DMS79 treated with DMSO at 0.1 percent for 48 hours (cell line): ENCODE measurements at places on chromosomes 7 and 10.

GRCh38 chr7:100443096-100443840 is 7.0 kb upstream of the PPP1R35 start:
- DNase-seq, result no peak

GRCh38 chr7:99193527-99194220 is 14.2 kb downstream of the KPNA7 start:
- DNase-seq, result no peak

- peak; percentile 84 for DNase-seq
Observed at GRCh38 chr7:20241194-20241910, 24.2 kb upstream of the MACC1 start.

GRCh38 chr7:116173051-116174028 is 37.0 kb upstream of the TES start:
- DNase-seq, result peak; percentile 69

- DNase-seq, result no peak
Observed at GRCh38 chr10:29908962-29909361, 150.4 kb downstream of the JCAD start.

GRCh38 chr10:26697163-26697921 is at the start of gene PDSS1:
Gene PDSS1 (plus strand): TSS chr10:26697701. CDS start chr10:26697712, 11 bp downstream.
- DNase-seq, result peak; percentile 24

DNA sequence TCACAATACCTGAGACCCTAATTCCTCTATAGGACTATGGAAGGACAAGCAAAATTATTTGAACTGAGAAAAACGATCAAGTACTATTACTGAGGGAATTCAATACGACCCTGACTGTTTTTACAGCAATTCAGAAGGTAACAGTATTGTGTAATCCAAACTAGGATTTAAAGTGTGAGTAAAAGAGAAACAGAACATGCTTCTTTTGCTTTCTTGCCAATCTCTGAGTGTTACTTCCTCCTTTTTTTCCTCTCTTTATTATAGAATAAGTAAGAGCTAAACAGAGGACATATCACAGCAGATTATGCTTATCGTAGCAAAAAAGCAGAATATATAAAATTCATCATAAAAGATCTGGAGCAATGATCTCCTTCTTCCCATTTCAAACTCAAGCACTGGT is 292.1 kb downstream of the THSD7A start:
- no peak for DNase-seq

DNA sequence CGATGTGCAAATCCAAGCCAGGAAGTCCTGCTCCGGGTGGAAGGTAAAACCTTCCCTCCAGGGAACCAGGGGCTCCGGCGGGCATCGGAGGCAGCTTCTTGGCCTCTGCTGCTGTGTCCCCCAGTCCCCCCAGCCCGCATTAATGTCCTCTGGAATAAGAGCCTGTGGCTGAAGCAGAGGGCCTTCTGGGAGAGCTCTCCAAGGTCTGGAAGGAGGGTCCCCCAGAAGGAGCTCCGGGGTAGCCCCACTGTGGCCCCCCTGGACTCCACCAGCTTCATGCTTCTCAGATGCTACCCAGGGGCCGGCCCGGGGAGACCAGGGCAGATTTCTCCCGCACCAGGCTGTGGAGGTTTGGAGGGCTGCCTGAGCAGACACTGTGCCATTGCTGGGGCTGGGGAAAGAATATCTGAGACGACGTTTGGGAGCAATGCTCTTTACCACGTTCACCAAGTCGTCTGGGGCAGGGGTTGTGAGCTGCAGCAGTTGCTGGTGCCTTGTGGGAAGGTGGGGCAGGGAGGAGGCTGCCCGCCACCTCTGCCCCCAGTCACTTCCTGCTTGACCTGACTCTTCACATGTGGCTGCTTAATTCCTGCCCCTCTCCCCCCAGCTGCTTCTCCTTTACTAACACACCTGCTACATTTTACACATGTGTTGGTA is 8.3 kb downstream of the ZNF853 start:
- DNase-seq, result no peak

- DNase-seq, result no peak
Observed at GRCh38 chr7:82678716-82679115, 235.1 kb upstream of the CACNA2D1 start.

DNA sequence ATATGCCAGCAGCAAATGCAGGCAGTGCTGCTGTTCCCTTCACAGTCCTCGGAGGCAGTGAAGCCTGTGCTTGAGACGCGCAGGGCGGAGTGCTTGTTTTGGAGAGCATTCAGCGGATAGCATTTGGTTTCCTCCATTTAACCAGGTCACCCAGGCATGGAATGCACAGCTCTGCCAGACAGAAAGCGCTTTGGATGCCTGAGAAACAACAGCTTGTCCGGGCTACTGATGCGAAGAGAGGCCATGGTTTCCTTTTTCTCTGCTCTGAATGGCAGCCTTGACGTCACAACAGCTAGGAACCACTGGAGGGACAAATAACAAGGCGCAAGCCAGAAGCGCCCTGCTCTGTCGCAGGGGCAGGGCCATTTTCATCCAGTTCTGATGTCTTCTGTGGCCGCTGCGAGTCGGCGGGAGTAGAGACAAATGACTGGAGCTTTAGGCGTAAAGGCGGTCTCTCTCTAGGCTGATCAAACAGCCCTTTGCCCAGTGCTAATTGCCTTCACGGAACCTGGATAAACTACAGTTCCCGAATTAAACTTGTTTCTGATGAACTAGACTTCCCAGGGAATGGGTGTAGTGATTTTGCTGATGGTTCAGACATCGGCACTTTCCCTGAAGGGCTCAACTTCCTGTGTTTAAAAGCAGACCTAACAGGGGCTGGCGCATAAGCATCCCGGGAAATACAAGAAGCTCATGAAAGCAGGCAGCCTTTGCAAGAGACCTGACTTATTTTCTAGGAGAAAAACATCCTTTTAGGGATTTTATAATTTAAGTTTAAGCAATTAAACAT is 187.6 kb upstream of the KLF14 start:
- no peak for DNase-seq

GRCh38 chr7:83502636-83503035 is 146.3 kb downstream of the SEMA3E start:
- DNase-seq, result no peak

GRCh38 chr10:60801522-60801921 is 23.2 kb downstream of the CDK1 start:
- DNase-seq, result no peak

DNA sequence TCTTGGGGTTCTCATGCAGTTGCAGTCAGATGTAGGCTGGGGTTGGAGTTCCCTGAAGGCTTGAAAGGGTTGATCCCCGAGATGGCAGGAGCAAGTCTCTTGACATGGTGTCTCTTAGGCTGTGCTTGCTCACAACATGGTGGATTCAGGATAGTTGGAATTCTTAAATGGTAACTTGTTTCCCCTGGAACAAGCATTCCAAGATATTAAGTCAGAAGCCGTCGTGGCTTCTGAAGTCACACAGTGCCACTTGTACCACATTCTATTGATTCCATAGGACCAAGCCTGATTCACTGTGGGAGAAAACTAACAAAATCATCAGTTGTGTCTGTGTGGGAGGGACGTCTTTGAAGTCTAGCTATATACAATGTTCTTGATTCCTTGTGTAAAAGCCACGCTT is 3.5 kb upstream of the SLC35B4 start:
- no peak for DNase-seq

DNA sequence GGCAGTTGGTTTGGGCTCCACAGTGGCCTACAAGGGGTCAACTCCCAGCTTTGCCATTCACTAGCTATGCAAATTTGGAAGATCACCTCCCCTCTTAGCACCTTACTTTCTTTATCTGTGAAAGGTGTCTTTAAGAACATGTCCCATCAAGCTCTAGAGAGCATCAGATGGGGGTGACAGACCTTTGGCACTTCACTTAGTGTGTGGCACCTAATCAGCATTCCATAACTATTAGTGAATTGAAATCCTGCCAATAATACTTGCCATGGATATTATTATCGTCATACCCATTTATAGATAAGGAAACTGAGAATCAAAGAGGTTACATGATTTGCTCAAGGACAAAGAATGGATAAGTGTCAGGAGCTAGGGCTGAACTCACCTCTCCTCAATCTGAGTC is 51.9 kb downstream of the PLPP4 start:
- DNase-seq, result no peak

DNA sequence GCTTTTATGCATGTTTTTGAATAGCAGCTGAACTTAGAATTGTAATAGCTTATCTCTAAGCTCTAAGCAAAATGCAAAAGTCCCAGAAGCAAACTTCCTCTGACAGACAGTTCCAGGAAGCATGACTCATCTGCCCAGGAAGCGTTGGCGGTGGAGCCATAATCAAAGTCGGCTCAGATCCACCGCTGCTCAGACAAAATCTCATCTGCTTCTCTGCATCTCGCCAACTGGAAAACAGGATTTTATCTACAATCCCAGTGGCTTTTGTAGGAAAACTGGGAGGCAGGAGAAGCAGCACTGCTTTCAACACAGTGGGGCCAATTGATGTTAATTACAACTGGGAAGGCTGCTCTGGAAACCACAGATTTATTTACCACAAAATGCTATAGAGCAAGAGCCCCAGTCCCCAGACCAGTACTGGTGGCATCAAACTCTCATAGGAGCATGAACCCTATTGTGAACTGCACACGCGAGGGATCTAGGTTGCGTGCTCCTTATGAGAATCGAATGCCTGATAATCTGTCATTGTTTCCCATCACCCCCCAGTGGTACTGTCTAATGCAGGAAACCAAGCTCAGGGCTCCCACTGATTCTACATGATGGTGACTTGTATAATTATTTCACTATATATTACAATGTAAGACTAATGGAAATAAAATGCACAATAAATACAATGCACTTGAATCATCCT is 99.9 kb downstream of the CUBN start:
- DNase-seq, result no peak

DNA sequence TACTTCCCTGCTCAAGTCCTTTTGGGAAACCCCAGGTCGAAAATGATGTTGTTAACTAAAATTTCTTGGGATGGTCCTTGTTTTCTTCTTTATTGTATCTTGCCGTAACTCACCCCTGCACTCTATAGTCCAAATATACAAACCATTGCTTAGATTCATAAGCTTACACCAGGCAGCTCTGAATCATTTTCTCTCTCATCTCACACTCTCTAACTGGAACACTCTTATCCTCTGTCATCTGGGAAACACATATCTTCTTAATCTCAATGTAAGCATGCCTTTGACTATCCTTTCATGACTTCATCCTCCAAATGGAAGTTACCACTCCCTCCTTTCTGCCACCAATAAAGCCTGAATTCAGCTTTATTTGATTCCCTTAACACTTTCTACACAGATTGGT is 175.8 kb upstream of the ANK3 start:
- no peak for DNase-seq

DNA sequence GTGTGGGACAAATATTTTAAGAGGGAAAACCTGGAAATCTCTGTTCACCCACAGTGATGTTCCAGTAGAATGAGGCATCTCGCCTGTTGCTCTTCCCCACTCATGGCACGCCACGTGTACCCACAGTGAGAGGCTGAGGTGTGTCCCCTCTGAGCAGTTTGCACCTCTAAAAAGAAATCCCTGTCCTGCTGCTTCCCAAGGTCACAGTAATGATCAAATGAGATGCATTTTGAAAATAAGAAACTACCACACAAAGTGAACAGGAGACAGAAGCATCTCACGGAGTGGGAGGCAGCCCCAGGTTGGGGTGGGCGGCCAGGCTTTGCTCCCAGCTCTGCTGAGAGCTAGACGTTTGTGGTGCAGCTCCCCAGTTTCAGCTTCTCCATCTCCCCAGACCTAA is 12.4 kb upstream of the ZNF777 start:
- DNase-seq, result no peak

- no peak for DNase-seq
Observed at GRCh38 chr10:98915911-98916310, 319.7 kb downstream of the HPSE2 start.

GRCh38 chr7:64733550-64734240 is 60.5 kb upstream of the ZNF138 start:
- DNase-seq, result no peak

GRCh38 chr7:50640779-50641178 is 75.6 kb upstream of the DDC start:
- no peak for DNase-seq

DNA sequence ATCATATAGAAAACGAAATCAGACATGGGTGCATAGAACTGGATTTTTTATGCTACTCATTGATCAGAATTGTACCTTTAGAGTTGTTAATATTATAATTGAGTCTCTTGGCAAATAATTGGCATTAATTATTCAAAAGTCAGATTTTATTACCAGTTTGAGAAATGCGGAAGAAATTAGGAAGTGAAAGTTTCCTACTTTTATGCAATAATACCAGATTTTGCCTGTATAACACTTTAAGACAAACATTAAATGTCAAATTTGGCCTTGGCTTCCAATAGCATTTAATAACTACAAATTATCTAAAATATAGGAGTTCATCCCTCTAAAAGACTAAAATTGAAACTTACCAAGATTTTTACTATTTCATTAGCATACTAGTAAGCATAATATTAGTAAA is 6.8 kb upstream of the TFEC start:
- DNase-seq, result no peak

DNA sequence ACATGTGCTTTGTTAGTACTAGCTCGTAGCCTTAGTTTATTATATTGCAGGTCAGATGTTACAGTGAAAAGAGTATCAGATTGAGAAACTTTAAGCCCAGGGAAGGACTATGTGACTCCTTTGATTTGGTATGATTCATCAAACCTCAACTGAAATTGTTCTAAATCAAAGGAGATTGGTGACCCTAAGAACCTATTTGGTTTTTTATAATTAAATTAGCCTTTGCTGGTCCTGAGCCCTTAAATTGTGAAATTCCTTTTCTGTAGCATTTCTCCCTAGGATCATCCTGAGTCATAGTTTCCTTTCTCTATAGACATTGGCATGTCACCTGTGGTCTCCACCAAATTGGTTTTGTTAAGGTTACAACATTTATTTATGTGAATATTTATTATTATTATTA is 89.7 kb downstream of the POLR1F start:
- DNase-seq, result no peak

DNA sequence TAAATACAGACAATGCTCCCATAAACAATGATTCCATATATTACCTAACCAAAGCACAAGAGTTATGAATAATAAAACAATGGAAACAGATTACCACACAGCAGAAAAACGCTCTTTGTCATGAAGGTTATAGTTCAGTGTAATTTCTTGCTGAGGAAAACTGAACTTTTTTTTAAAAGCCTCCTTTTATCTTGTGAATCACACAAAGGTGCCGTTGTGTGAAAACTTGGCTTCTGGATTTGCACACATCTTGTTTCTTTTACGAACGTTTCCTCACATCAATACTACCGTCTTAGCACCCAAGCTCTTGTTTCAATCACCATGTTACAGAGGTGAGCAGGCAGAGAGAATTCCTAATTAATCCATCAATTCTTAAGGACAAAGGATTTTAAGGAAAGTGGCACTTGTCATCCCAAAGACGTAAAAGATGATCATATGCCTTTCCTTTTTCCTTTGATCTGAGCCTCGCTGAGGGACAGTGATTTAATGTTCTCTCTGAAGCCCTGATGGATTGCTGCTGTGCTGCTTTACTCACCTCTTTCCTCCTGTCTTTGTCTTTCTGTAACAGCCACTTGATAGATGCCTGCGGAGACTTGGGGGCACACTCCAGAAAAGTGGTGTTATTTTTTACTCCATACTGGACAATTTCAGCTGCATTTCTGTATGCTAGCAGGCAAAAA is 110.1 kb downstream of the CD36 start:
- DNase-seq, result no peak
